Left cardiac atrium (tissue), 4 donors: ENCODE measurements at places on chromosomes 11 and 22.

GRCh38 chr11:65498977-65499712 lies at the start of gene MALAT1:
Gene MALAT1 (plus strand): TSS chr11:65499045.
- DNase-seq = peak; percentile 92

GRCh38 chr11:130145311-130145812 lies 14.2 kb upstream of the ST14 start:
- DNase-seq = no peak

GRCh38 chr11:66846671-66847091 lies 3.4 kb downstream of the RCE1 start:
- no peak for DNase-seq

DNA sequence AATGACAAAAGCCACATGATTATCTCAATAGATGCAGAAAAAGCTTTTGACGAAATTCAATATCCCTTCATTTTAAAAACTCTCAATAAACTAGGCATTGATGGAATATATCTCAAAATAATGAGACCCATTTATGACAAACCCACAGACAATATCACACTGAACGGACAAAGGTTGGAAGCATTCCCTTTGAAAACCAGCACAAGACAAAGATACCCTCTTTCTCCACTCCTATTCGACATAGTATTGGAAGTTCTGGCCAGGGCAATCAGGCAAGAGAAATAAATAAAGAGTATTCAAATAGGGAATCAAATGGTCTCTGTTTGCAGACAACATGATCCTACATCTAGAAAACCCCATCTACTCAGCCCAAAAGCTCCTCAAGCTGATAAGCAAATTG lies 52.0 kb downstream of the CASP12 start:
- DNase-seq = no peak

DNA sequence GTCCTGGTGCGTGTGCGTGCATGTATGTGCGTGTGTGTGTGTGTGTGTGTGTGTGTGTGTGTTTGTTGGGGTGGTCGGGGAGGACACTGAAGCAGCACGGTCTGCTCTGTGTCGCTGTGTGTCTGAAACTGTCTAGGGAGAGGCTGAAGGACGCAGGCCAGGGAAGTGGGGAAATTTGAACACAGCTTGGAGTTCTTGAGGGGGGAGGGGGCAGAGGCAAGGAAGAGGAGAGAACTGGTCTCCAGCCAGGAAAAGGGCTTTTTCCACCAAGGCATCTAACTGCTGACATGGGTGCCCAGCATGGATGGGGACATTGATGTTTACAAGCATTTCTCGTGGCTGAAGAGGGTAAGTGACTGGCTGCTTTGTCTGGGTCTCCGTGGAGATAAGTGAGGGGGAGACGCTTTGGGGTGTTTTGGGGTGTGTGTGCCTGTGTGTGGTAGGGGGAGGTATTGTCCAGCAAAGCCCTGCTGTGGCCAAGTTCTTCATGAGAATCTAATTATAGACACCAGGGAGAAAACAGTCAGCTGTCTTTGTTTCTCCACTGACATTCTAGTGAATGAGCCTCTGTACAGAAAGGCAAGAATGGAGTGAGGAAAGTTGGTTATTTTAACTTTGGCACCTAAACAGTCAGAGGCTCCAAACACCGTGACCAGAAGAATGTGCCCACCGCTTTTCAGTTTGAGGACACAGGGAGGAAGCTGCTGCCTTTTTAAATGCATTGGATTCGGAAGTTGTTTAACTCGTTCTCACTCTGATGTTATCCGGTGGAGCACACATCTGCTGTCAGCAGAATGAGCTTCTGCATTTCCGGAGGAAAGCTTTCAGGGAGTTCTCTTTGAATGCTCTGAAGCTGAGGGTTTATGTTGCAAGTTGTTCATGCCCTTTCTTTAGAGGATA lies 63.7 kb downstream of the PPFIBP2 start:
- peak; percentile 37 for DNase-seq

GRCh38 chr22:36734171-36735058 lies 30.9 kb upstream of the CACNG2 start:
- peak; percentile 34 for DNase-seq

GRCh38 chr11:15291885-15292284 lies 177.2 kb downstream of the INSC start:
- peak; percentile 38 for DNase-seq

DNA sequence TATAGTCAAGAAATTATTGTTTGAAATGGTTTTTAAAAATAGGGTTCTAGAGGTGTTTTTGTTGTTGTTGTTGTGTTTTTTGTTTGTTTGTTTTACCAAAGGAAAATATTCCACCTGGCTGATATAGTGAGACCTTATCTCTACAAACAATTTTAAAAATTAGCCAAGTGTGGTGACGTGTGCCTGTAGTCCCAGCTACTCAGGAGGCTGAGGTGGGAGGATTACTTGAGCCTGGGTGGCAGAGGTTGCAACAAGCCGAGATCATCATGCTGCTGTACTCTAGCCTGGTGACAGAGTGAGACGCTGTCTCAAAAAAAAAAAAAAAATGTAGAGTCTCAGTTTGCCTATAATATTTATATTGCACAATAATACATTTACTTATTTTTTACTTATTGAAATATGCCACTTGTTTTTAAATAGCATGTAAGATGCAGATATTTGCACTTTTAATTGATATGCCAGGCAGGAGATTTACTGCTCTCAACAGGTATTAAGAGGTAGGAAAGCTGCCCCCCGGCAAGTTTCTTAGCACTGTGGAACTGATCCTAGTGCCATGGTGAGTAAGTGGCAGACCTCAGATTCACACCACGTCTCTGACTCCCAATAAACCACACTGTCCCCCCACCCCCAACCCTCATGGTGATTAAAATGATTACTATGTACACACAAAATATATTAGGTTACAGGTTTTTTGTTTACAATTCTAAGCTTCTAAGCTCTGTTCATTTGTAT lies 157.4 kb downstream of the TEAD1 start:
- no peak for DNase-seq

DNA sequence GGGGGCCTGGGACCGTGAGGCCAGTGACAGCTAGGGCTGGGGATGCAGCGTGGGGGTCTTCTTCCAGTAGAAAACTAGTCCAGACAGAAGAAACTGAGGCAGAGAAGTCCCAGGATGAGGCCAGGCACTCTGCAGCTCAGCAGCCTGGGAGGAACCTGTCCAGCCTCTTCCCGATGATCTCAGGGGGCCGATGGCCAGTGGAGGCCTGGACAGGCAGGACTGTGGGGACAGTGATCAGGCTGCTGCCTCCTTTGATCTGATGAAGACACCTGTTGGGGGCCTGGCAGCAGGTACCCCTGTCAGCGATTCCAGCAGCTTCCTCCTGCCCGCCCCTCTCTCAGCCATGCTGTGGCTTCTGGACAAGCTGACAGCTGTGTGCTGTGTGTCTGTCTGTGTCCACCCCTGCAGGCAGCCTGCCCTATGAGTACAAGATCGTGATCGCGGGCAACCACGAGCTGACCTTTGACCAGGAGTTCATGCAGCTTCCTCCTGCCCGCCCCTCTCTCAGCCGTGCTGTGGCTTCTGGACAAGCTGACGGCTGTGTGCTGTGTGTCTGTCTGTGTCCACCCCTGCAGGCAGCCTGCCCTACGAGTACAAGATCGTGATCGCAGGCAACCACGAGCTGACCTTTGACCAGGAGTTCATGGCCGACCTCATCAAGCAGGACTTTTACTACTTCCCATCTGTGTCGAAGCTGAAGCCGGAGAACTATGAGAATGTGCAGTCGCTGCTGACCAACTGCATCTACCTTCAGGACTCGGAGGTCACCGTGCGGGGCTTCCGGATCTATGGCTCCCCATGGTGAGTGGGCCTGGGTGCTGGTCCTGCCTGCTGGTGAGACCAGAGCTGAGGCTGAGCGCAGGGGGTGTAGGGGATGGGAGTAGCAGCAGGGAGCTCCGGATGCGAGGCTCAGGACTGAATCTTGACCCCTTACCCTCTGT lies 62.6 kb downstream of the MPPED1 start:
- DNase-seq = no peak

DNA sequence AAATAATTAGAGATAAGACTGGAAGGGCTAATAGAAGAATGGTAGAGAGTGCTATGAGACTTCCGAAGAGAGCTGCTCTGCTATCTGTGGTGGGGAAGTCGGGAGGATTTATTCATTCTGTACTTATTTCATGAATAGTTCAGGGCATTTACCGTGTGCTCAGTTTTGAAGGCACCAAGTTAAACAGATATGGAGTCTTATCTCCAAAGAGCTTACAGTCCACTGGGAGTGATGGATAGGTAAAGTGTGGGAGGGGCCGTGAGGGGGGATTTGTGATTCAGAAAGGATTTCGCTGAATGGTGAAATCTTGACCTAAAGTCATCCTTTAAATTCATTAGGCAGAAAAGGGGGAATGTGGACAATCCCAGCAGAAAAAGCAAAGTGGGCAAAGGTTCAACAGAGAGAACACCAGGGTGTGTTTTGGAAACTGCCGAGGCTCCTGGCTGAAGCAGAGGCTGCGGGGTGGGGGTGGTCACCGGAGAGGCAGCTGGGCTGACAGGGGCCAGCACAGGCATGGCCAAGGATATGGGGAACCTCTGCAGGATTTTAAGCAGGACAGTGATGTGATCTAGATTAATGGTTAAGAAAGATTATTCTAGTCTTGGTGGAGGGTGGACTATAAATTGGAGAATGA lies 91.2 kb downstream of the UBASH3B start:
- DNase-seq = no peak

DNA sequence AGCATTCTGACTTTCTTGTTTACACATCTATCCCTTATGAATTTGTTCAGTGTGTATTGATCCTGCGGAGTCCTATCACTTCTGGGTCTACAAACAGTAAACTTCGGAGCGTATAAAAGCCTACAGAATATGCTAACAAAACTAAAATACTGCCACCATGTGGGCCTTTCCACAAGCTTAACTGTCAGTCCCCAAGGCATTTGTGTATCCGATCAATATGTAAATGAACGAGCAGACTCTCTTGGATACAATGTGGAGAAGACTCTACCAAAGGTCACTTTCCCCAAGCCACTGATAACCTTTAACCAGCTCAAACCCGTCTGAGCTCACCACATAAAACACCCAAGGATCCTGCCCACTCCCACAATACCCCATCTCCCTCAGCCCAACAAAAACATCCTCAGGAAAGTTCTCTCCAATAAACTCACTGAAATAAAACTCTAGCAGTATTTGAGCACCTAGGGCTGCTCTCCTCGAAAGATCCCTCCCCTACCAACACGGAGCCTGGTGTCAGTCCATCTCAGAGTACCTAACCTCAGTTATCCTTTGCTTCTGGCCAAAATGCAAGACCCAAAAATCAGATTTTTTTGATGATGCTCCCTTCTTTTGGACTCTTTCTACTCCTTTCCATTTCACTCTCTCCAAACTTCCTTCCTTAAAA lies 17.8 kb downstream of the ADA2 start:
- no peak for DNase-seq

- DNase-seq = no peak
Measured at GRCh38 chr11:115926601-115927000, 422.4 kb upstream of the CADM1 start.

GRCh38 chr11:79017811-79018210 lies 423.0 kb downstream of the TENM4 start:
- no peak for DNase-seq

GRCh38 chr22:36144886-36145541 lies 15.5 kb downstream of the APOL3 start:
- DNase-seq = peak; percentile 66

GRCh38 chr11:69958308-69958707 lies 119.8 kb upstream of the ANO1 start:
- no peak for DNase-seq
